ENCODE measurements at places on chromosomes 2 and 18.

- DNase-seq: no peak
Measured at GRCh38 chr2:73205611-73206010, 3.2 kb downstream of the NOTO start.

- no peak for DNase-seq
Measured at GRCh38 chr2:122136056-122136455, 380.6 kb downstream of the TSN start.

DNA sequence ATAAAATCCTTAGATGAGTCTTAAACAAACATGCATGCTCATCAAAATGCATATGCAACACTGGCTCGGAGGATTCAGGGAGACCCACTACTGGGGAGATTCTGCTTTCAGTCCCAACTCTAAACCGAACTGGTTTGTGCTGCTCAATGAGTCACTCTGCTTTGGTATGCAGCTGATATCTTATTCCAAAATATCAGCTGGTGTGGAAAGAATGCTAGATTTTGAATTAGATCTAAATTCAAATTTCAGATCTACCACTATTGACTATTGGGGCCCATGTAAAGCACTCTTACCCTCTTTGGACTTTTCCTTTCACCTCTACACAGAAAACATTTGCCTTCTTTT lies 39.2 kb upstream of the TTN start:
- DNase-seq: no peak

- DNase-seq: no peak
Measured at GRCh38 chr2:235546436-235546835, 52.6 kb downstream of the AGAP1 start.

- no peak for DNase-seq
Measured at GRCh38 chr2:203326356-203326755, 1.8 kb upstream of the ABI2 start.

DNA sequence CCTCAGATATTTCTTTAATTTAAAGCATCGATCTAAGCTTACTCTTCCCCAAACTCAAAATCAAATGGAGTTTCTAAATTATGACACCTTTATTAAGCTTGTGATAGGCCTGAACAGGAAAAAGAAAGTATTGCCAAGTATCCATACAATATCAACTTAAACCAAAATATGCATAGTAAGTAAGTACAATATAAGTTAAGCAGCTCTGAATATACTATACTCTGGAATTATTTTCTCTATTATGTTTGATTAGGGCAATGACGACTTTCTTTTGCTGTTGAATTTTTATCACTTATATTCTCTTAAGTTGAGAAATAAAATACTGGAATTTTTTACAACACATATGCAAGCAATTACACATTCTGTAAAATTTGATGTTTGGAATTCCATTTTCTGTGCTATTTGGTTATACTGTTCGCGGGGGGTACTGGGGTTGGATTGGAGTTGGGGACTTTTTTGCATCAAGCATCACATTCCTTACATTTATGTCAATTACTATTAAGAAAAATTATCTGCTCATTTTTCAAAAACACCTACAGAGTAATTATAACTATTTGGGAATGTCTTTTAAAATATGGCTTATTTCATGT lies 2.2 kb downstream of the COL5A2 start:
- DNase-seq: no peak

DNA sequence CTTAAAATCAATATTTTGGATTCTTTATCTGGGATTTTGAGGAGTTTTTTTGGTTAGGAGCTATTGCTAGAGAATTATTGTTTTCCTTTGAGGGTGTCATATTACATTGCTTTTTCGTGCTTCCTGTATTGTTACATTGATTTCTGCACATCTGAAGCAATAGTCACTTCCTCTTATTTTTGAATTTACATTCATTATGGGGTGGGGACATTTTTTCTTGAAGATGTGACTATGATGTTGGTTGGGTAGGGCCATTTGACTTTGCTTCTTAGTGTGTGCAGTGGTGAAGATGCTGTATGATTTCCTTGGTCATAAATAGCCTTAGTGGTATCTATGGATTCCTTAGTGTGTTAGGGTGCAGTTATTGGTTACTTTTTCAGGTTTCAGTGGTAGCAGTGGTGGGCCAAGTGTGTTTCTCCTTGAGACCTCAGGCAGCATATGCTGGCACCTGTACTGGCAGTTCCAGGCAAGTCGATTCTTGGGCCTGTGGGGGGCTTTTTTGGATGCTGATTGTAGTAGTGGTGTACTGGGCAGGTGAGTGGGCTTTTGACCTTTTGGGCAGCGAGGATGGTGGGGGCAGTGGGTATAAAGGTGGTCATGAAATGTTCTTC lies 61.8 kb downstream of the ARHGAP25 start:
- no peak for DNase-seq

DNA sequence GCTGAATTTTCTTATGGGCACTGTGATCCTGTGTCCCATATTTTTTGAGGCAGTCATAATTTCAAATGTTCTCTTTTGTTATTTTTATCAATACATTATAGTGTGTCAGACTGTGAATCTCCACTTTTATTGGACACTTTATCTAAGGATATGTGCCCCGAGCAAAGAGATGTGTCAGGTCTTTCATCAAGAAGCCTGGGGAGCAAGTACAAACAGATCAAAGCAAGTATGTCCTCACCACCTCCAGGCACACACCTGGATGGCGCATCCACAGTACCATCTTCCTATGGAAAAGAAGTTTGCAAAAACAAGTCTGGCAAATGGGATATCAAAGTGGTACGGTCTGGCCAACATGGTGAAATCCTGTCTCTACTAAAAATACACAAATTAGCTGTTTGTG lies 81.0 kb upstream of the ZNF236 start:
- DNase-seq: no peak

GRCh38 chr2:53884883-53885282 lies 25.1 kb upstream of the GPR75 start:
- no peak for DNase-seq

DNA sequence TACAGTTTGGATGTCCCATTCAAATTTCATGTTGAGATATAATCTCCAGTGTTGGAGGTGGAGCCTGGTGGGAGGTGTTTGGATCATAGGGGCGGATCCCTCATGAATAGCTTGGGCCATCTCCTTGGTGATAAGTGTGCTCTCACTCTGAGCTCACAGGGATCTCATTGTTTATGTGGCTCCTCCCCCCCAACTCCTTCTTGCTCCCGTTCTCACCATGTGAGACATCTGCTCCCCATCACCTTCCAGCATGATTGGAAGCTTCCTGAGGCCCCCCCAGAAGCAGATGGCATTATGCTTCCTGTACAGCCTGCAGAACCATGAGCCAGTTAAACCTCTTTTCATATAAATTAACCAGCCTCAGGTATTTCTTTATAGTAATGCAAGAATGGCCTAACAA lies 3.0 kb upstream of the INPP1 start:
- DNase-seq: no peak
